Cortex of kidney (tissue), 1 donor: ENCODE measurements at places on chromosomes 3 and 15.

- DNase-seq = no peak
Observed at GRCh38 chr15:83587091-83587490, 66.8 kb upstream of the ADAMTSL3 start.

- DNase-seq = no peak
Observed at GRCh38 chr15:84831613-84832012, 14.5 kb downstream of the ALPK3 start.

DNA sequence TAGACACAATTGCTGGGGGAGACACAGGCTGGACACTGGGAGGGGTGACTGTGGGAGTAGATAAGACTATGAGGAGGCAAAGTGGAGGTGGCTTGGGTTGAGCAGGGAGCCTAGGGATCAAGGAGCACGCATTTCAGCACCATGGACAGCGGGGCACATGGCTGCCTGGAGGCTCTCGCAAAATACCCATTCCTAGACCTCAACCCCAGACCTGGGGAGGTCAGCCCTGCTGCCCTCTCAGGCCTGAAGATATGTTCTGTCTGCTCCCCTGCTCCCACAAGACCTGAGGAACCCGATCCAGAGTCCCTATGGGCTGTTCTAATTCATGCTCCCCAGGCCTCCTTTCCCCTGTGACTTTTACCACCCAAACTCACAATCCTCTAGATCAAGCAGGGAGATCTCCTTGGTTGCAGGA is 16.0 kb upstream of the CPEB1 start:
- DNase-seq = no peak

DNA sequence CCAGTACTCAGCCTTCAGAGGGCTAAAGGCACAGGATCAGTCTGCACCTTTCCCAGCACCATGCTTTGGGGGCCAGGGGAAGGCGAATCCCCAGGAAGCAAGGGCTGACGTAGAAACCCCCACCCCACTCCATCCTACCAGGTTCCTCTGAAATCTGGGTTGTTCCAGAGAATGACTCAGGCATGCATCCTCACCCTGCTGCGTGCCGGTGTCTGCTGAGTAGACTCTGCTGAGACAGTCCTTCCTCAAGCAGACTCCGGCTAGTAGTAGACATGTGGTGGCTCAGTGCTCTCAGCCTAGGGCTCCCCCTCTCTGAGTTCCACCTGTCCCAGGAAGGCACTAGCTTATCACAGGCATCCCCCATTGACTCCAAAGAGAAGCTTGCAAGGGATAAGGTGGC is 9.0 kb downstream of the TMEM43 start:
- DNase-seq = no peak

GRCh38 chr3:58965865-58966264 is 84.0 kb downstream of the CFAP20DC start:
- no peak for DNase-seq

DNA sequence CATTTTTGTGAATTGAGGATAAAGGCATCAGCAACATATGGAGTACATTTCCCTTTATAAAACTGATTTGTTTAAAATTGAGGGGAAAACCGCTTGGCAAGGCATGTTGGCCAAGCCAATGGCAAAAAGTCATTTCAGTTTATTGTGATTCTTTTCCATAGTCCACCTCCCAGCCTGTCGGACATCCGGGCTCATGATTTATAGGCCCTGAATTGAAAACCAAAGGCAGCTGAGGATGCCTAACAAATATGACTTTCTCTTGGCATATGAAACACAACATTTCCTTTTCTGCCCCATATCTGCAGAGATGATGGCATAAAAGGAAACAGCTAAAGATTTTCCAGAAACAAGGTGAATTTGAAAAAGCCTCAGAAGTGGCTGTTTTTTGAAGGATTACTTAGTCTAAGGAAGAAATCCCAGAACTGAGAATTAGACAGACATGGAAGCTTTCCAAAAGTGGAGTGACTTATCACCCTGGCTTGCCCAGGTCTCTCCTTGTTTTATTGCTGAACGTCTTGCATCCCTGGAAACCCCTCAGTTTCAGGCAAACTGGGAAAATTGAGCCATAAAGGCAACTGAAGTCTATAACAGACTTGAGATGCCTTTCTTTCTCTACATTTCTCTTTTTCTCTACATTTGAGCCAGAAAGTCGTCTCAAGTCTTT is 74.0 kb downstream of the COL8A1 start:
- no peak for DNase-seq

GRCh38 chr3:13031621-13032020 is 41.6 kb downstream of the IQSEC1 start:
- no peak for DNase-seq

GRCh38 chr3:65303431-65303830 is 615.6 kb upstream of the ADAMTS9 start:
- DNase-seq = no peak

DNA sequence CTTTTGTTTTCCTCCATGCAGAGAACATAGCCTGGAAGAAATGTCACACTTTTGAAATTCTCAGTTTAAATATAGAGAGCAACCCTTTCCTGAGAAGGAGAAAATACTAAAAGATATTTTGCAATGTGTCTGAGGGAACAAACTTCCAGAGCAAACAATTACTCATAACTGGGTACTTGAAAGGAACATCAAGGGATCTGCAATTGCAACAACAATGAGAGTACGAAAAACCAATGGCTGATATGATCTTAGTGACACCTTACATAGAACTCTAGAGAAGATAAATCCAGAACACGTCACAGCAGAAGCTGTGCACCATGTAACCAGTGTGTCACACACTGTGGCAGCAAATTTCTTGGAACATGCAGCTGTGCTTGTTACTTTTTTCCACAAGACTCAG is 14.6 kb upstream of the ARPP21 start:
- DNase-seq = no peak

- no peak for DNase-seq
Observed at GRCh38 chr15:64249883-64250575, 87.2 kb upstream of the PPIB start.

DNA sequence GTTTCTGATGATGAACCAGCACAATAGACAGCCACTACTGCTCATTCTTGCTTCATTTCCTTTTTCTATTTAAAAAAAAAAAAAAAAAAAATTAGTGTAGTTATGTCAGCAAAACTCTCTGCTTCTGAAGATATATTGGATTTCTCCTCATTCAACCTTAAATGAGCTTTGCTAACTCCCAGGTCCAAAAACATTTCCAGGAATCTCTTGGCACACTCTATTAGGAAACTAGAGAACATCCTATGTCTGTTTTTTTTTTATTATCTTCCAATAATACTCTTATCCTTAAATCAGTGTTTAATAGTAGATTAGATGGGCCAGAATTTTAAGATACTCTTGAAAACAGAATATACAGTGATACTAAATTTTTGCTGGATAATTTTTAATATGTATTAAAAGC is 398.0 kb downstream of the NAALADL2 start:
- DNase-seq = no peak

DNA sequence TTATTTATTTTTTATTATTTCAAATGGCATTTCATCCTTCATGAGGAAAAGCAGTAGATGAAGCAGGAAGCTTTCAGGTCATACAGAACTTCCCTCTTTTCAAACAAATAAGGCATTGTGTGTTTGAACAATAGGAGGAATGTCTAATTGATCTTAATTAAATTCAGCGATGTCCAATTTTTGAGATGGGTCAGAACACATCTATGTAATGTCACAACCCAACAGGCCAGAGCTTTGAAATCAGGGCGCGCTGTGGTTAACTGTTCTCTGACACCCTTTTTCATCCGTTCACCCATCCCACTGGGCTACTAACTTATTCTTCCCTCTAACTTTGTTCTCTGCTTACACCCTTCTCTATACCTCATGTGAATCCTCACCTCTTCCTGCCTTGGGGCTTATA is 510.5 kb downstream of the FOXP1 start:
- no peak for DNase-seq
